ENCODE measurements at places on chromosomes 7 and 10.

DNA sequence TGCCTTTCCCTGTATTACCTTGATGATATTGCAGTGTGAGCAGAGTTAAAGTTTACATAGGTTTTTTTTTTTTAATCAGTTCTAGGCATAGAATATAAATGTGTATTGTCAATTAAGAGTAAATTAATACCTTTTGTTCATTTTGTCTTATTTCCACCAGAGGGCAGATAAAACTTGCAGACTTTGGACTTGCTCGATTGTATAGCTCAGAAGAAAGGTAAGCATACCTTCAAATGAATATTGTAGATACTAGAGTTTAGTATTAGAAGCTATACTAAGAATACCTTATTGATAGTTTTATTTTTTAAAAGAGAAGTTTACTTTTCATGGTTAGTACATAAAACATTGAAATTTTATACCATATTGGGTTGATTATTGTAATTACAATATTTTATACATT, 86.8 kb downstream of the MPLKIP start:
- no peak for DNase-seq

GRCh38 chr7:152330827-152331226, 105.0 kb downstream of the KMT2C start:
- DNase-seq = no peak

DNA sequence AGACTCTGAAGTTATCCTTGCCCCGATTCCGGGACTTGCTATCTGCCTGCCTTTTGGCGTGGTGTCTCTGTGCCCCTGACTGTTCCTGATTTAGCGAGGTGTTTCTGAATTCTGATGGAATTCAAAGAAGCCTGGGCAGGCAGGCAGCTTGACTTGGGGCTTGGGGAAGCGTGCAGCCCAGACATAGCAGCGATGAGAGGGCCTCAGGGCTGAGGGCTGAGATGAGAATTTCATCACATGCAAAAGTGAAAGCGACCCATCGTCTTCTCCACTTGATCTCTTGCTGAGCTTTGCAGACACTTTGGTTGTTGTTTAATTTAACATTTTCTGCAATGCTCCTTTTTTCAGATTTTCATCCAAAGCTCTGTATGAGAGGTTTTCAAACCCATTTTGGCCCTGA, 57.8 kb downstream of the TCF7L2 start:
- no peak for DNase-seq

GRCh38 chr7:95435422-95435780, 573 bp upstream of the PON2 start:
- DNase-seq = no peak

All from B cell (primary cell).